CD4-positive, alpha-beta memory T cell (primary cell): ENCODE measurements at places on chromosomes 2 and 18. TPM values are rescaled to one million over a fixed set of nuclear protein-coding genes. Genes with fewer than 3 reads are reported as not detected.

Gene KIF5C
- total RNA-seq = 21.3 TPM

Gene NABP1
- 111 TPM for total RNA-seq

Gene VIL1
- not detected for total RNA-seq

Gene ANKRD30BL
- total RNA-seq = not detected

Gene KCNK3
- not detected for total RNA-seq
